Activated CD4-positive, alpha-beta memory T cell treated with anti-CD3 and anti-CD28 coated beads for 36 hours (primary cell): ENCODE measurements at places on chromosomes 7 and 10. TPM values are rescaled to one million over a fixed set of nuclear protein-coding genes. Genes with fewer than 3 reads are reported as not detected.

CNTNAP2 gene
- total RNA-seq: not detected

ANXA8 gene
- total RNA-seq: not detected

DNA sequence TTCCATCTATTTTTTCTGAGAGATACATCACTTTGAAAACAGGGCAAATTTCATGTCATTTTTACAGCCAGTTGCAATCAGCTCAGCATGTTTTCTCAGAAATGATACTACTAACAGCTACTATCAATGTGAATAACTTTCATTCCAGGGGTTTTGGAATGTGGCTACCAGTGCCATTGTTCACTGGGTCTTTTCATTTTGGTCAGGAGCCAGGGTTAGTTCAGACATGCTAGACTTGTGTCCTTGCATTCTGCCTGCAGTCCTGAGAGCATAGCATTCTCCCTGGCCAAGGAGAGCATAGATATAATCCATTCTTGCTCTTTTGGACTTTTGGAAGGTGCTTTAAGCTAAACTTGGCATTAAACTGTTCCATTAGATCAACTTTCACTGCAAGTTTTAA, 160.9 kb upstream of the NEBL start:
- no peak overlapping the region for H3K4me3 ChIP-seq
- no peaks in the 10 kb centered on the region for H3K27me3 ChIP-seq
- DNase-seq: no peak

KNDC1 gene
- total RNA-seq: 0.17 TPM
